ENCODE measurements at places on chromosomes 3 and 15.

DNA sequence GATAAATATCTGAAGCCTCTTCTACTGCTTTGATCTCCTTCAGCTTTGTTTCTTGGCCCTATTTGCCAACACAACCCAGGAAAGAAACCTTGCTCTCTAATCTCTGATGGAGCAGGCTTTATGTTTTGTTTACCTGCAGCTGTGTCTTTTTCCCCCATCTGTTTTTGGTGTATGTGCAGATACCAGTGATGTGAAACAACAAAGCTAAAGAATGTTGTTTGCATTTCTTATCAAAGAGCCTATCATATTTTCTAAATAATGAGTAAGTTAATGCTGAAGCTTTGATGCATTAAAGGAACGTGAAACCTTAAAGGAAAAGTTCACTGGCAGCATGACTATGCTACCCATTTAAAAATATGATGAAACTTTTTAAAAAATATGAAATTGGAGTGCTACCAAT, 238.4 kb downstream of the NEK10 start:
- no peak for DNase-seq

DNA sequence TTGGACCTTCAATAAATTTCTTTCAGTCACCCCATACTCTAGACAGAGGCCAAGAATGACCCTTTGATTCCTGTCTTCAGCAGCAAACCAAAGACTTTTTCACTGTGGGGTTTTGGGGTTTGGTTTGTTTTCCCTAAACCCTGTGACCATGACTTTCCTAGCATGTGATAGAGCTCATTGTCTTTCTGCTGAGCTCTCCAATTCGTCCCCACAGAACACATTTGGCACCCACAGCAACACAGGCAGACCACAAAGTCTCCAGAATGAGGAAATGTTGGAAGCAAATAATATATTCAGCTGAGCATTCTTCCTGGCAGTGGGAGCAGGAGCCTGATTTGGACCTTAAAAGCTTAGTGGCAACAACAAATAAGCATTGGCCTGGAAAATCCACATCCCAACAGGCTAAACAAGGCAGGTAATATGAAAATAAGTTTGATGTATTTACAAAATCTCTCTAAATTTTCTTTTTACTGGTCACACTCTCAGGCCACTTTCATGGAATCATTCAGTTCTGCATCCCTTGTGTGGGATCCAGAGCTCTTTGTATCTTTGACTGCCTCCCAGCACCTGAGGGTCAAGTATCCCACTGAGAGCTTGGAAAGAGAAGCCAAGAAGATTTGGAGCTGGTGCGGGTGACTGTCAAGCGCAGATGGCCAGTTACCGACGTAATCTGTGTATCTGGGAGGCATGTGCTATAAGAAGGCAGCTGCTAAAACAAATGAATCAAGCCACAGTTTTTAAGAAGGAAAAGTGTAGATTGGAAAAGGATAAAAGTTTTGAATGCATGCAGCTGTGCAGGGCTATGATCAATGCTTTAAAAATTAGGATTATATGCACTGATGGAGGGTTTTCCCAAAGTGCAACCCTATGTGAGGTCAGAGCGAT, 36.5 kb upstream of the CPB1 start:
- DNase-seq, result no peak

DNA sequence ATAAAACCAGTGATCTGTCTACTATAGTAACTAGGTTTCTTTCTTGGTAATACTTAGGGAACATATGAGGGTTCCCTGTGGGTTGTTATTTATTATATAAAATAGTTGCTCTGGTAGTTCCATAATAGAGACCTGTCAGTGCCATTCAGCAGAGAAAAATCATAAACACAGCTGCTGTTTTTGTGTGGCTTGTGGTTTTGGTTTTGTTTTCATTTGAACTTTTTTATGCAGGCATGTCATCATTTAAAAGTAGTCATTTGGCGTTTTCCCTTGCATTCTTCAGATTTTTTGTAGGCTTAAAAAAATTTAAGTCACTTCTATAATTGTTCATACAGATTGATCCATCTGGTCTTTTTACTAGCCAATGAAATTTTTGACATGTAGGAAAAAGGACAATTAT, 47.9 kb downstream of the PIK3CA start:
- no peak for DNase-seq

DNA sequence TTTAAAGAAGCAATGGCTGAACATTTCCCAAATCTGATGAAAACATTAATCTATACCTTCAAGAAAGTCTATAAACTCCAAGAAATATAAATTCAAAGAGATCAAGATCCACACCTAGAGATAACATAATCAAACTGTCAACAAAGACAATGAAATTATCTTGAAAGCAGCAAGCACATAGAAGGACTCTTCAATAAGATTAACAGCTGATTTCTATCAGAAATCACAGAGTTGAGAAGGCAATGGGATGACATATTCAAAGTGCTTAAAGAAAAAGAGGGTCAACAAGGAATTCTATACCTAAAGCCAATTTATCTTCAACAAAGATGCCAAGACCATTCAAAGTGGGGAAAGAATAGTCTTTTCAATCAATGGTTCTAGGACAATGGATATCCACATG, 41.1 kb upstream of the LAMP3 start:
- DNase-seq, result no peak

GRCh38 chr3:152404976-152405375, 136.2 kb downstream of the MBNL1 start:
- no peak for DNase-seq

- peak; percentile 93 for DNase-seq
These were observed 4.2 kb downstream of the SEMA3B start for GRCh38 chr3:50272911-50273688.

GRCh38 chr3:52533623-52534280, at the start of gene NT5DC2:
NT5DC2 (minus strand) TSS chr3:52533857; CDS start chr3:52533737, 120 bp downstream.
- DNase-seq, result peak; percentile 63

GRCh38 chr3:186783731-186784515, 546 bp downstream of the EIF4A2 start:
- DNase-seq, result peak; percentile 75
